Stimulated activated naive CD8-positive, alpha-beta T cell treated with anti-CD3 and anti-CD28 coated beads, Interleukin-15, amount 100 ng/mL, for 72 hours (primary cell): ENCODE measurements at places on chromosomes 16 and 17.

GRCh38 chr17:61410141-61411010, 10.7 kb downstream of the TBX2 start:
- peak; percentile 85 for DNase-seq

DNA sequence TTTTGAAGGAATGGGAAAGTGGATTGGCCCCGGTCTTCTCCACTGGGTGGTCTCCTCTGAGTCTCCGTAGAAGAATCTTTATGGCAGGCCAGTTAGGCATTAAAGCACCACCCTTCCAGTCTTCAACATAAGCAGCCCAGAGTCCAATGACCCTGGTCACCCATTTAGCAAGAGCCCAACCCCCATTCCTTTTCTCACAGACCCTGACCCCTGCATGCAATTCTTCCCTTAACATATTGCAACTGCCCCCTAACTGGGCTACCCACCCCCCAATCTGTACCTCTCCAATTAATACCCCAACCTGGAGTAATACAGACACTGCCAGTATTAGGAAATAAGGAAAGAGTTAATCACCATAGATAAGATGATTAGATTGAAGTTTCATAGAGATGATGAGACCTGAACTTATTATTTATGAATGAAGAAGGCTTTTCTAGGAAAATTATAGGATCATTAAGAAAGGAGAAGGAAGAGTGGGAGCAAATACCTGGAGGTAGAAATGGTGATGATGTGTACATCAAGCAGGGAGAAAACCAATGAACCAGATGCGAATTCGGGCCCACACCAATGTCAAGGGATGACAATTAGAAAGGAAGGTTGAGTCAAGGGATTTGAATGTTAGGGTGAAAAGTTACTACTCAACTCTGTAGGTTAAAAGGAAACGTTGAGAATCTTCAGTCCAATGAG, 2.4 kb downstream of the CCL2 start:
- DNase-seq: no peak

- no peak for DNase-seq
Measured at GRCh38 chr17:69961501-69962145, 113.4 kb upstream of the KCNJ16 start.

- DNase-seq: no peak
Measured at GRCh38 chr17:11948789-11949188, 48.5 kb downstream of the ZNF18 start.

GRCh38 chr16:81321039-81321438, 6.3 kb downstream of the GAN start:
- DNase-seq: no peak

DNA sequence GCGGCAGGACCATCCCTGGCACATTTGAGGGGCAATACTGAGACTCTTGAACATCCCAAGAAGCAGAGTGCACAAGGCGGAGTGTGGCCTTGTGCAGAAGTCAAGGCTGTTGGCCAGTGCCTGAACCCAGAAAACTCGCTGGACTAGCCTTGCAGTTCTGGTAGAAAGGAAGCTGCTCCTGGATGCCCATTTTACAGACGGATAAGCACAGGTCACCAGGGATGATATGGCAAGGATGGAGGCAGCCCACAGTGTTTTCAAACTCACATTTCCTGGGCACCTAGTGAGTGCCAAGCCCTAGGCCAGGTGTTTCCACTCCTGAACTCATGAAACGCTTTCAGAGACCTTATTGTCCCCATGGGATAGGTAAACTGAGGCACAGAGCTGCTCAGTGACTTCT, 1.7 kb upstream of the MAP2K3 start:
- no peak for DNase-seq

- DNase-seq: peak; percentile 71
Measured at GRCh38 chr17:17682737-17683680, 1.8 kb downstream of the RAI1 start.

GRCh38 chr16:88295671-88296436, 86.9 kb upstream of the ZNF469 start:
- no peak for DNase-seq

GRCh38 chr17:28577466-28577824, 750 bp upstream of the ALDOC start:
- DNase-seq: no peak

DNA sequence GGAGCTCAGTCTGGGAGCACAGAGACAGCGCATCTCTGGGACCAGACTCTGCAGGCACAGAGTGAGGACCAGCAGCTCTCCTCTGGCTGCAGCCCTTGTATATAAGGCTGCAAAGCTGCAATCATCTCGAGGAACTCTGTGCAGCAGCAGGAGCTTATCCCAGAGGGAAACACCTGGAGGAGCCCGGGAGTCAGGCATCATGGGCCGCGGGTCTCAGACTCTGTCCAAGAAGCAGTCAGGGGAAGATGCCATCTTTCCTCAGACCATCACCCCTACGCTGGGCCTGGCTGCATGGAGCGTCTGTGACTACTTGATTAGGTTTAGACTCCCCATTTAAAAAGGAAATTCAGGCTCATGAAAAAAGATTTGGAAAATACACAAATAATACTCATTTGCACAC, 122.0 kb downstream of the IRF8 start:
- DNase-seq: no peak

- no peak for DNase-seq
Measured at GRCh38 chr16:58481931-58482330, 18.0 kb upstream of the NDRG4 start.

- no peak for DNase-seq
Measured at GRCh38 chr17:27800522-27800921, at the start of gene NOS2. NOS2 (minus strand) TSS chr17:27800529; CDS start chr17:27798809, 1,720 bp downstream.

DNA sequence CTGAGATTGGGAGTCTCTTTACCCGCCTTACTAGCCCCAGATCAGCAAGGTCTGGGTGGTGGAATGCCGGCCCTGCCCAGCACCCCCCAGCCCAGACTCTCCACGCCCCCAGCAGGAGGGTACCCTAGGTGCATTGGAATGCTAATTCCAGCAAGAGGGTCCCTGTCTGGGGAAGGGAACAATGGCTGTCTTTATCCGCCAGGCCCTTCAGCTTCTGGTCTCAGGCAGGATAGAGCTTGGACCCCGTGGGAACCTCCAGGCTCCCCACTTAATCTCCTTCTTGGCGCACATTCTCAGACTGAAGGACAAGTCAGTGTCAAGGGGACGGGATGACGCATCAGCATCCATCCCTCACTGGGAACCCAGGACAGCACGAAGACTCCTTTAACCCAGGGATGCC, 85.1 kb downstream of the LITAF start:
- no peak for DNase-seq

GRCh38 chr16:50516401-50516800, 31.8 kb upstream of the NKD1 start:
- no peak for DNase-seq

- no peak for DNase-seq
Measured at GRCh38 chr17:82344175-82344907, 10.8 kb upstream of the SECTM1 start.

- peak; percentile 92 for DNase-seq
Measured at GRCh38 chr17:29761040-29761761, 138.5 kb upstream of the CORO6 start.

DNA sequence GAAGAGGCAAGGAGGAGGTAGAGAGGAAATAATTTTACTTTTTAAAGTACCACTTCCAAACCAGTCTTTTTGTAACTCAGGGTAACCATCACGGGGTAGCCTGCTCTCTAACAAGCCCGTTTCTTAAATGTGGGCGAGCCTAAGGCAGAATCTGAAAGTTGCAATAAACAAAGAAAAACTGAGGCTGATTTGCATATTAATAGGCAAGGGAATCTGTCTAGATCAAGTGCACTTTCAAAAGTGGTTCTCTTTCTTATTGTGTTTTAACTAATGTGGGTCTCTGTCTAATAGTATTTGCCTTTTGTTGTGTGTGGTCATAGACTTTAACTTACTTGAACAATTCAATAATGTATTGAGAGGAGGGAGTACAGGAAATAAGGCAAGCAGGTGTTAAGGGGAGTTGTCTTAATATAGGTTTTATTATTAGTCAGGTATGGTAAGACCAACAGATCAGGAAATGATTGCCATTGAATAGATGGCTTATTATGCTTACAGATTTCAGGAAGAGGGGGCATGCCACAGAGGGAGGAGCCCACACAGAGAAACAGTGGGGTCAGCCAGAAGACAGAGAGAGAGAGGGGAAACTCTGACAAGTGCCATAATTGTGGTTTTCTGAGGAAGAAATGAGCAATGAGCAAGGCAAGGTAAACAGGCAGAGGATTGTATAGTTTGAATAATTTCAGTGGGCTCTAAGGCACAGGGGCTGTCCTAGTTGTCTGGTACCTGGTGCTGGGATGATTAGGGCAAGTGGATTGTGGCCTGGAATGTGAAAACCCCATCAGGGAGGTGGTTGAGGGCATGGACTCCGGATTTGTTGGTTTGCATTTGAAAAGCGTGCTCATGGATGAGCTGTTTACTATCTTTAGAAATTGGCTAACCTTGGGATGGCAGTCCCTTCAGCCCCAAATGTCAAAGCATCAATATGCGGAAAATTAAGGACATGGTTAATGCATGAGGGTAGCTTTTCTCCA, 237.2 kb downstream of the TOX3 start:
- peak; percentile 7 for DNase-seq

DNA sequence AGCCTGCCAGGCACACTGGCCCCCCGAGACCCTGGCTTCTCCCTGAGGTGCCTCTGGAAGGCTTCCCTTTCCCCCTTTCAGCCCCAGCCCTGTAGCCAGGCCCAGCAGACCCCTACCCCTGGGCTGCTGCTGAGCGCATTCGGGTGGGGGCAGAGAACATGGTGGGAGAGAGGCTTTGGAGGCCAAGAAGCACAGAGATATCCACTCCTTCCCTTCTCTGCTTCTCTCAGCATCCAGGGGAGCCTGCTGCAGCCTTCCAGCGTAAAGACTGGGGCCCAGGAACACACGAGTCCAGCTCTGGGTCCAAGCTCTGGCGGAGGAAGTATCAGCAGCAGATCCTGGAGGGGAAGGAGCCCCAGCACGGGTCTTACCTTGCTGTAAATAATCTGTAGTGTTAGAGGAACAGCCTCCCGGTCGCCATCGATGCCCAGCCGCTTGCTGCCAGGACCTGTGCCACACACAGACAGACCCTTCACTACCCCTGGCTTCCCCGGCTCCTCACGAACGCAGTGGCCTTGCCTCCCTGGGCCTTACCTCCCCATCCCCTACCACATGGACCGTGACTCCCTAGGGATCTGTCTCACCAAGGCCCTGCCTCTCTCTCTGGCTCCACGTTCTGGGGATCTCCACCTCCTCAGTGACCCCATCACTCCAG, 17.0 kb upstream of the PIK3R6 start:
- DNase-seq: no peak

DNA sequence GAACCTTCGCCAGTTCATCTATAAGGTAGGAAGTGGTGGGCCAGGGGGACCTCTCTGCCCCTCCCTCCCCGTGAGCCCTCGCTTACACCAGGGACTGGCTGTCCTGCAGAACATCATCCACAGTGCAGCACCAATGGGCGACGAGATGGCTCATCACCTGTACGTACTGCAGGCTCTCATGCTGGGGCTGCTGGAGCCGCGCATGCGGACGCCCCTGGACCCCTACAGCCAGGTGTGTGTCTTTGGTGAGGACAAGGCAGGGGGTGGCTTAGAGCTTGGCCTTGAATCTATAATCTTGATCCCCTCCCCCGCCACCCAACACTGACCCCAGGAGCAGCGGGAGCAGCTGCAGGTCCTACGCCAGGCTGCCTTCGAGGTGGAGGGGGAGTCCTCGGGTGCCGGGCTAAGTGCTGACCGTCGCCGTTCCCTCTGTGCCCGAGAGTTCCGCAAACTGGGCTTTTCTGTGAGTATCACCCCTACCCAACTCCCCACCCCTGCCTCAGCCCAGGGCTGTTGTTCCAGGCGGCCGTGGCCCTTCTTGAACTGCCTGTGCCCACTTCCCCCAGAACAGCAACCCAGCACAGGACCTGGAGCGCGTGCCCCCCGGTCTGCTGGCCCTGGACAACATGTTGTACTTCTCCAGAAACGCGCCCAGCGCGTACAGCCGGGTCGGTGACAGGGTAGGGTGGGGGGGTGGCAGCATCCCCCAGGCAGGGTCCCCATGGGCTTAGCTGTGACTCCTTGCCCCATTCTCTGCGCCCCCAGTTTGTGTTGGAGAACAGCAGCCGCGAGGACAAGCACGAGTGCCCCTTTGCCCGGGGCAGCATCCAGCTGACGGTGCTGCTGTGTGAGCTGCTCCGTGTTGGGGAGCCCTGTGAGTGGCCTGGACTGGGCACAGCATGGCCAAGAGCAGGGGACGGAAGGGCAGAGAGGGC, 2.7 kb downstream of the ELMO3 start:
- no peak for DNase-seq

- DNase-seq: no peak
Measured at GRCh38 chr17:20313891-20314290, 153.4 kb downstream of the LGALS9B start.

GRCh38 chr16:88804552-88805339, 1.2 kb downstream of the CDT1 start:
- DNase-seq: peak; percentile 60

DNA sequence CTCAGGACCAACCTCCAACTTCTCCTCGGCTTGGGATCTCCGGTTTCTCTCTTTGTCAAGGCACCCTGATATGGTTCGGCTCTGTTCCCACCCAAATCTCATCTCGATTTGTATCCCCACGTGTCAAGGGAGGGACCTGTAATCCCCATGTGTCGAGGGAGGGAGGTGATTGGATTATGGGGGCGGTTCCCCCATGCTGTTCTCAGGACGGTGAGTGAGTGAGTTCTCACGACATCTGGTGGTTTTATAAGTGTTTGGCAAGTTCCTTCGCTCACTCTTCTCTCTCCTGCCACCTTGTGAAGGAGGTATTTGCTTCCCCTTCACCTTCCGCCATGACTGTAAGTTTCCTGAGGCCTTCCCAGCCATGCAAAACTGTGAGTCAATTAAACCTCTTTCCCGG, 117.9 kb downstream of the SEC14L1 start:
- no peak for DNase-seq

GRCh38 chr16:2596747-2597559, 59.1 kb downstream of the PDPK1 start:
- no peak for DNase-seq

DNA sequence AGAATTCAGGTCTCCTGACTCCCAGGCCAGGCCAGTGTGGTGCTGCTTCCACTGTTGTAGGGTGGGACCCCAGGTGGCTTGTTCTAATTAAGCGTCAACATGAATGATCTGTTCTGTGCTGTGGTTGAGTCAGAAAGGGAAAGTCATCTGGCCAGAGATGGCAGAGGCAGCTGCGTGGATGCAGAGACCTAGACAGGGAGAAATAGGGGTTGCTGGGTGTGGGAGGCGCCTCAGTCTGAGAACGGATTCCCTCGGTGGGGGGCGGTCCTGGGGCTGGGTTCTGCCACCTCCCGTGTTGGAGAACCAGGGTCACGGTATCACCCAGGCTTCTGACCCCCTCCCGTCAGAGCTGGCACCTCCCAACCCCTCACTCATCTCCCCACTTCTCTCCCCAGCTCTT, 5.6 kb downstream of the FBRS start:
- no peak for DNase-seq

DNA sequence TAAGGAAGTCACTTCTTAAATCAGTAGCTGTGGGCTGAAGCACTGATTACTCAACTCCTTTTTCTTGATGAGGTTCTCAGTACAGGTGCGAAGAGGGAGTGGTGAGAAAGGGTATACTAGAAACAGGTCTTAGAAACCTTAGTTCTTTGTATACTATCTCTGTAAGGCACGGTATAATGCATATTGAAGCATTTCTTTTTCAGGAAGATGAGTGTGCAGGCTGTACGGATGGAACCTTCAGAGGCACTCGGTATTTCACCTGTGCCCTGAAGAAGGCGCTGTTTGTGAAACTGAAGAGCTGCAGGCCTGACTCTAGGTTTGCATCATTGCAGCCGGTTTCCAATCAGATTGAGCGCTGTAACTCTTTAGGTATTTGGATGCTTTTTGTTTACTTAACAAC, 39.2 kb downstream of the CYLD start:
- no peak for DNase-seq

- no peak for DNase-seq
Measured at GRCh38 chr16:61834082-61834481, 202.2 kb downstream of the CDH8 start.
